ENCODE measurements at places on chromosomes 5 and 9. TPM values are rescaled to one million over a fixed set of nuclear protein-coding genes. Genes with fewer than 3 reads are reported as not detected.

Gene FOXD4L3
- total RNA-seq: not detected

Gene MPDZ
- total RNA-seq: 6.1 TPM

Gene FLT4
- total RNA-seq: not detected

Gene DMRT2
- total RNA-seq: not detected

Gene SPINK6
- total RNA-seq: not detected
